ENCODE measurements at places on chromosomes 12 and 14. TPM values are rescaled to one million over a fixed set of nuclear protein-coding genes. Genes with fewer than 3 reads are reported as not detected.

DNA sequence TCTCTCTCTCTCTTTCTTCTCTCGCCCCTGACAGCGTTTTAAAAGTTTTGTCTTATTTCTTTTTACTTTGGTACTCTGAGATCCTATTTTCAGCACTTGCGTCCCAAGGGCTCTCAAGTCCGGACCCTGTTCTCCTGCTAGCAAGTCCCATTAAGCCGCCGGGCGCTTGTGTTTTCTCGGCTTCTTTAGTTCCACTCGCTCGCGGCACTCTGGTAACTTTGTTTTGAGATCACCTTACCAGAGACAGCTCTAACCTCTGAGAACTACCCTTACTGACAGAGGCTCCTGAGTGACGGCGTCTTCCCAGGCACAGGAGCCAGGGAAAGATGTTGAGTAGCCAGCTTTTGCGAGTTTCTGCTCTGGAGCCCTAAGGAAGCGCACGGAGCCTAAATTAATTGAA is 2.7 kb upstream of the MYF5 start:
- DNase-seq: no peak

Gene MIPOL1
- 29.7 TPM for total RNA-seq

Gene PZP
- total RNA-seq: not detected

DNA sequence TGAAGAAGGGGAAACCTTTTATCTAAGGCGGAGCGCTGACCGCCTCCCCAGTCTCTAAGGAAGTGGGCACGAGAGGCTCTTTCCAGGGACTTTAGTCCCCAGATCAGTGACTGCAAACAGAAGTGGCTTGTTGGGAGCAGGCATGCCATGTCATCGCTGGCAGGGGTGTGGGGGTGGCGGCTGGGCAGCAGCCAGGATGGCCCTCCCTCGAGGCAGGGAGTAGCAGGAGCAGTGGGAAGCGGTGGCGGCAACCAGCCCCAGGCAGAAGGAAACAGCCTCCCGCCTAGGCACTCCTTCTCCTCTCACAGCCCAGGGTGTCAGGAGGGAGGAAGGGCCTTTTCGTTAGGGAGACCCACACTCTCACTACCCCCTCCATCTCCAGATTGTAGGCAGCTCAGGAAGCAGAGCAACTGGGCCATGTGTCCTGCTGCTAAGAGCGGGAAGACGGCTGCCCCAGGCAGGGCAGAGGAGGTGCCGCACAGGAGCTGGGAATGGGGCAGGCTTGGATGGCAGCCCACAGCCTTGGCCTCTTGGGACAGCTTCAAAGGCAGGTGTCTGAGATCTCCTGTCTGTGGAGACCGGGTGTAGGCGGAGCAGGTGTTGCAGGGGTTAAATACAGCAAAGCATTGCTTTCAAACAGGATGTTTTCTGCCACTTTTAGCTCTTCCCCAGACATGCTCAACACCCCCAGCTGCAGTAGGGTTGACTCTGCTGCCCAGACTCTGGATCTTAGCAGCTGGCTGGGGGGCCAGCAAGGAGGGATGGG is 21.8 kb downstream of the VDR start:
- DNase-seq: no peak

DNA sequence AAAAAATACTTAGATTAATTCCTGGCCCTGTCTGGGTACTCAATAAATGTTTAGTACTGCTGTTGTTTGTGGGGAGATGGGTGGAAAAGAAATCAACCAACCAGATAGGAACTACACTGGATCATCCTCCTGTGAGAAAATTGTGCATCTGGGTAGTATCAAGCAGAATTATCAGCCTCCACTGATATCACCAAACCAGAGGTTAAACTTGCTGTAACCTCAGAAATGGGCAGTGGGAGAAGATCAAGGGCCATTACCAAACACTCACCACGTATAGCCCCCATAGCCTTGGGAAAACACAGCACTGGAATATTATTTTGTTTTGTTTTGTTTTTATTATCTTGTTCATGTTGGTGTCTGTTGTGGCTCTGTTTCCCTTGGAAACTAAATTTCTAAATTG is 19.7 kb downstream of the VEZT start:
- no peak for DNase-seq

Gene IRAK4
- 8.9 TPM for total RNA-seq

DNA sequence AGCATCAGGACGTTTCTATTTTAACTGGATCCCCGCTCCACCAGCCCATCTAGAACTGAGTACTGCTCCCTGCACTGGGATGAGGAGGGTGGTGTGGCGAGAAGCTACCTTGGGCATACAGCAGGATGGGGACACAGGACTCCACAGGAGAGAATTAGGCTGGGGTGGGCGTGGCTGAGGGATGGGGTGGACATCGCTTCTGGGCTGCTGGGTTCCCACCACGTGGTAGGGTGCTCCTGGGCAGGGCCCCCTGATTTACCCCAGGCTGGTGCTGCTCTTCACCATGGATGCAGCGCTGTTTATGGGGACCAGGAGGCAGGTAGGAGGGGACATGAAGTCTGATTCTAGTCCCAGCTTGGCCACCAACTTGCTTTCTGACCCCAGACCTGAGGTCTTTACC is 41.9 kb downstream of the VDR start:
- DNase-seq: no peak

Gene LMNTD1
- 0.15 TPM for total RNA-seq

Gene ANAPC7
- total RNA-seq: 87.7 TPM

DNA sequence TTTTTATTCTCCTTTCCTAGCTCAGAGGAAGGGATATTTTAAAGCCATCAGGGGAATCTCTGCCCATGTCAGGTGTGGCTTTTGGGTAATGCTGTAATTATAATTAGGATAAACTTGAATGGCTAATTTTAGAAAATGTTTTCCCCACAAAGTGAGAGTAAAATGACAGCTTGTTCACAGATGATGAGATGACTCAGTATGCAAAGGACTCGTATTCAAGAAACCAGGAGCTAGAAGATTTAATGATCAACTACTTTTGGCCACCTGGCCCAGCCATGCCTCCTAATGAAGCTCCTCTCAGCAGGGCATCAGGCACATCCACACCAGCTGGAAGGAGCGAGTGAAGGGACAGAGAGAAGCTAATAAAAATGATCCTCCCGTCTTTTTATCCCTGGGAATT is 29.0 kb upstream of the PLEKHG7 start:
- no peak for DNase-seq

DNA sequence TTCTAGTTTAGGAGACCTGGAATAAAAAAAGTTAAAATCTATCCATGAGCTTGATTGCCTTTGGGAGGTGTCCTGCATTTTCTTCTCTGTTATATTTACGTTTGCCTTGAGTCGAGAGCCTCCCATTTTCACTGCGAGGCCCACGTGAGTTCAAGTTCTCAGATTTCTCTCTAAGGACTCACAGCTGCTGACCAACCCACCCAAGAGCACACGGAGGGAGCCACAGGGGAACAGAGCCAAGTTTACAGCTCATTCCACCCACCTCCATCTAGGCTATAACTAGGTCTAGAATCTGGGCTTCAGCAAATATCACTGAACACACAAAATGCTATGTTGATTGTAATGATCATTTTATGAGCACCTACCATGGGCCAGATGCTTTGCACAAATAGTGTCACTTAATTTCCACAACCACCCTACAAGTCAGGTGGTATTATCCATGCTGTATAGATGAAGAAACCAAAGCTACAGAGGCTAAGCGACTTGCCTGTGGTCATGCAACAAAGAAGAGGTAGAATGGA is 16.7 kb downstream of the ALDH1L2 start:
- DNase-seq: no peak

Gene TSHR
- not detected for total RNA-seq

DNA sequence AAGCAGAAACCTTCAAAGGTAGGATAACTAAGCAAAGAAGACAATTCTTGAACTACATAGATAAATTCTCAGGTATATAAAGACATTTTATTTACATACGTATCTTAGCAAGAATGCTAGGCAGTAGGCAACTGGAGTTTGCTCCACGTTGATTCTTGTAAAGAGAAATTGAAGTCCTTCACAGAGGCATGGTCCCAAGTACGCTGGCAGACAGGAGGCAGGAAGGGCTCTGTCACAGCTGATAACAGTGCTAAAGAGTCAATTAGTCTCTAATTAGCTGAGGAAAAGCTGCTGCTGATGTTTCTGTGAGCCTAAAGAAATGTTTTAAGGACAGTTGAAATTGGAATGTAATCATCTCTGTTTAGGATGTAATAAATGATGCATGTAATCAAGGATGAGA is 146.8 kb downstream of the METTL25 start:
- no peak for DNase-seq

DNA sequence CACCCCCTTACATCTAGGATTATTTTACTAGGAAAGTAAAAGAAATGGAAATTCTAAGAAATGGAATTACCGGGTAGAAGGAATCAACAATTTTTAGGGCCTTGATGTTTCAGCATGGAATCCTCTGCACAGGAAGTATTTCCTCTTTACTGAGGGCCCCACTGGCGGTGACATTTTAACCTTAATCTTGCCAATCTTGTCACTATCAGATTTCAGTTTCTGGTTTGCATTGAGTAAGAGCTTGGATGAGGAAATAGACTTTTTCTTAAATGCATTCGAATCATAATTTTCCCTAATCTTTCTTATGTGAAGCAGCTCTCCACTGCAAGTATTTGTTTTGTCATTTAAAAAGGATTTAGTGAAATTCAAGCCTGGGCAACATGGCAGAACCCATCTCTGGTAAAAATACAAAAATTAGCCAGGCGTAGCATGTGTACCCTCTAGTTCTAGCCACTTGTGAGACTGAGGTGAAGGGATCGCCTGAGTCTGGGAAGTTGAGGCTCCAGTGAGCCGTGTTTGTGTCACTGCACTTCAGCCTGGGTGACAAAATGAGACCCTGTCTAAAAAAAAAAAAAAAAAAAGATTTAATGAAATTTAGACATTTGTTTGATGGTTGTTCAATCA is 40.7 kb downstream of the TPCN1 start:
- DNase-seq: no peak
